Frontal cortex (tissue), 4 donors: ENCODE measurements at places on chromosomes 2 and 18.

GRCh38 chr2:23159746-23160405, 225.1 kb upstream of the KLHL29 start:
- DNase-seq, result no peak

DNA sequence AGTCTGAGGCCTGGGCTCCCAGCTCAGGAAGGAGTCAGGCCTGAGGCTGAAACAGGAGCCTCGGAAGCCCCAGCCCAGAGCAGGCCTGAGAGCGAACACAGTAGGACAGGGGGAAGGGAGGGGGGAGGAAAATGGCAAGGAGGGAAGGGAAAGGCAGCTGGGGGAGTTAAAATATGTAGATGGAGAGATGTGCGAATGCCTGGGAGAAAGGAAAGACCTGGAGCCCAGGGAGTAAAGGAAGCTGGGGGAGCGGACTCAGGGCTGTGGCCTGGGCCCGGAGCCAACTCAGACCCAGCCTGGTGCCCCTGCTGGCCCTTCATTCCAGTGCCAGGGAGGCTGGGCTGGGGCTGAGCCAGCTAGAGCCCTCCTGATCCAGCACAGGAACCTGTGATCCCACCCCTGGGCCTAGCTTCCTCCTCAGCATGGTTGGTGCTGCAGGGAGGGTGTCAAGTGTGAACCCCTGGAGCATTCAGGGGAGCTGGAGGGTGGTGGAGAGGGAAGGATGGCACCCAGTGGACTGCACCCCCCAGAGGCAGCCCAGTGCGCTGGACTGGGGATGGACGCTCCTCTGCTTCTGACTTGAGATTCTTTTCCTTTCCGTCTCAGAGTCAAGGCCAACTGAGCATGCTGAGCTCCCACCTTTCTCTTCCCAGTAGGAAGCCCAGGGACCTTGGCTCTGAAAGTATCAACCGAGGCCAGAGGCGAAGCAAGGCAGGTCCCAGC, 46.3 kb downstream of the EMX1 start:
- no peak for DNase-seq

DNA sequence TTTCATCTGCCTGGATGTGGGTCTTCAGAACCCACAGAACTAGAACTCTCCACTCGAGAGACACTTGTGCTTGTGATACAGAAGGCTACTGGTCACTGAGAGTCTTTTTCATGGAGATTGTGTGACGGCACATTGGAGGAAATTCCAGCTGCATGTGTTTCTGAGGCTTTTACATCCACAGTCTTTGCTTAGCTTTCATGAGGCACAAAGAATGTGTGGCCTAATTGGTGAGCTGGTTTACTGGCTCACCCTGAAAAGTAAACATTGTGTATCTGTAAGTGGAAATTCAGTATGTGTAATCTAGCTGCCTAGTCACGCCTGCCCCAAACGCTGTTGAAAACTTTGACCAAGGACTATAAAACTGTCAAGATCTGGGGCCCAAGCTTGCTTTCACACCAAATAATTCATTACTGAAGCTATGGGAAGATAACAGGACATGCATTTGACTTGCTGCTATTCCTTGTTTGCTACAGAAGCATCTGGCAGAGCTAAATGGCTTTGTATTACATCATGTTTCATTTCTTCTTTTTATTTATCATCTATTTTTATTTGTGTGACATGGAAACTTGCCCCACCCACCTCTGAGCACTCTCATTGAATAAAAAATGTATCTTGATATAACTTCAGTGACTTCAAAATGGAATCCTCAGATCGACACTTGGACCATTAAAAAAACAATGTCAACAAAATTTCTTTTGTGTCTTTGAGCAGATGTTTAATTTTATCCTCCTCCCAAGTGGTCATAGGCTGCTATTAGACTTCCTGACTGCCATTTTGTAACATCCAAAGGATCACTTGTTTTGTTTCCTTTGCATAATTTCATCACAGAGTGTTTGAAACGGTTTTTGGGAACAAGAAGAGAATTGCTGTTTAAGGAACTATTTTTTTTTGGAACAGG, 80.2 kb downstream of the EFEMP1 start:
- no peak for DNase-seq

GRCh38 chr2:97688062-97688827, 18.7 kb downstream of the C2orf92 start:
- no peak for DNase-seq

DNA sequence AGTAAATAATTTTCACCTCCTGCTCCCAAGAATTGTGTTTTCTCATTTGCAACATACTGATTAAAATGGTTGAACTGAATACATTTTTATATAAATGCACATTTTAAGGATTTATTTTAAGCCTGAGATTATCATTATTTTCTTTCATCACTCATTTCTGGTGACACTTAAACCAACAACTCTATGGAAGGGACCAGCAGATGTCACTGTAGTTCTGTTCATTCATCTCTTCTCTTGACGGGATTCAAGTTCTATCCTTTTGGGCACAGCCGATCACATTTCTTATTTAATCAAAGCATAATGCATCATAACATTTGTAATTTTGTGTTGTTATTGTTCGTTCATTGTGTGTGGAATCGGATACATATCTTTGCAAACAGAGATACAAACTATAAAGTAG, 417.9 kb downstream of the HRH4 start:
- DNase-seq, result no peak

GRCh38 chr2:186503827-186504606, 18.0 kb downstream of the ZC3H15 start:
- no peak for DNase-seq

DNA sequence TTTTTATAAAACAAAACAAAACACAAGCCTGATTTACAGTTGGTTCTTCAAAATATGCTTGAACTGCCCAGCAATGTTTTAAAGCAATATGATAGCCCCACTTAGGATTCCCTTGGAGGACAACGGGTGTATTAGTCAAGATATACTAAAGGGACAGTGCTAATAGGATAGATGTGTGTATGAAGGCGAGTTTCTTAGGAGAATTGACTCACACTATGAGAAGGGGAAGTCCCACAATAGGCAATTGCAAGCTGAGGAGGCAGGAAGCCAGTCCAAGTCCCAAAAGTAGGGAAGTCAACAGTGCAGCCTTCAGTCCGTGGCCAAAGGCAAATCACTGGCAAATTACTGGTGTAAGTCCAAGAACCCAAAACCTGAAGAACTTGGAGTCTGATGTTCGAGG, 167.9 kb downstream of the CBLN2 start:
- no peak for DNase-seq

DNA sequence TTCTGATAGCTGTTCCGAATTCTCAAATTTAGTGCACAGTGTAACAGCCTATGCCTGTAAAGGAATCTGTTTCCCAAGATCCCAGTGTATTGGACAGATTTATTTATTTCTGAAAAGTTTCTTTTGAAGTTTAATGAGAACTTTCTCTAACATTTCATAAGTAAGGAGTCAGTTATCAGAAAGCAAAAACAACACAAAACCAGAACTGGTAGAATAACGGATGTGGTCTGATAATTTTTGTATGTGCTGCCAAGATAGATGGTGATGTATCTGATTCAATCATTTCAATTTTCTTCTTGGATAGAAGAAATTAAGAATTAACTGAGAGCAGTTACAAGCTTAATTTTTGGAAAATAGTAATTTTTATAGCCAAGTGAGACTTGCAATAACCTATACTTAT, 374.3 kb downstream of the SOCS6 start:
- no peak for DNase-seq
